Activated CD4-positive, alpha-beta T cell treated with anti-CD3 and anti-CD28 coated beads, Interleukin-2, Interleukin-4, amounts not matched to agents 100 ng/mL and 50 ng/mL, durations not matched to agents 16 hours and 8 hours (primary cell): ENCODE measurements at places on chromosomes 1 and 21.

GRCh38 chr1:24337455-24337854 lies 18.3 kb downstream of the GRHL3 start:
- DNase-seq, result no peak

- DNase-seq, result no peak
Measured at GRCh38 chr1:19410393-19410792, 74.9 kb downstream of the CAPZB start.

DNA sequence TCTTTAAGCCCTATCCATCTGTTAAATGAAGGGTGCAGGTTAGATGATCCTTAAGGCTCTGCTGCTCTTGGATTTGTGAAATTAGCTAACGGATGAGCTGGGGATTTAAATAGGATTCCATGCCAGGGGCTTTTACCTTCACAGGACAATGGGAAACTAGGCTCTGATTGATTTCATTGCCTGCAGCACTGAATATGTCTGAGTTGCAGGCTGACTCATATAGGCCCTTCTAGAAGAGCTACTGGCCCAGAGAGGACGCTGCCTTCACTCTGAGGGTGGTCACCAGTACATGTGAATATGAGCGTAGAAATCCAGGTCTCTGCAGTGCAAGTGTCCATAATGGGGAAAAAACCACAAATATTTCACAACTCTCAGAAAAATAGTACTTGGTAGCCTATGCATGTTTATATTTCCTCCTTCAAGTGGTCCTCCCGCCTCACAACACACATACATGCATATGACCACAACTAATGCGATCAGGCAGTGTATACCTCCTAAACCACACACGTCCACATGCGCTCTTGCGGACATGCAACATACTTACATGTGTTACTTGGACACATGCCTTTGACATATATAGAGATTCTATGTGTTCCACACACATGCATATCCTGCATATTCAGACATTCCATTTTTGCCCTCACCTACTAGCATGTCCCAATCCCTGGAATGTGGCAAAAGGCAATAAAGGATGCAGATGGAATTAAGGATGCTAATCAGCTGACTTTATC lies 233.8 kb upstream of the JUN start:
- DNase-seq, result no peak

- no peak for DNase-seq
Measured at GRCh38 chr1:72122099-72122880, 160.0 kb downstream of the NEGR1 start.
